IMR-90 (cell line): ENCODE measurements at places on chromosomes 4 and X.

DNA sequence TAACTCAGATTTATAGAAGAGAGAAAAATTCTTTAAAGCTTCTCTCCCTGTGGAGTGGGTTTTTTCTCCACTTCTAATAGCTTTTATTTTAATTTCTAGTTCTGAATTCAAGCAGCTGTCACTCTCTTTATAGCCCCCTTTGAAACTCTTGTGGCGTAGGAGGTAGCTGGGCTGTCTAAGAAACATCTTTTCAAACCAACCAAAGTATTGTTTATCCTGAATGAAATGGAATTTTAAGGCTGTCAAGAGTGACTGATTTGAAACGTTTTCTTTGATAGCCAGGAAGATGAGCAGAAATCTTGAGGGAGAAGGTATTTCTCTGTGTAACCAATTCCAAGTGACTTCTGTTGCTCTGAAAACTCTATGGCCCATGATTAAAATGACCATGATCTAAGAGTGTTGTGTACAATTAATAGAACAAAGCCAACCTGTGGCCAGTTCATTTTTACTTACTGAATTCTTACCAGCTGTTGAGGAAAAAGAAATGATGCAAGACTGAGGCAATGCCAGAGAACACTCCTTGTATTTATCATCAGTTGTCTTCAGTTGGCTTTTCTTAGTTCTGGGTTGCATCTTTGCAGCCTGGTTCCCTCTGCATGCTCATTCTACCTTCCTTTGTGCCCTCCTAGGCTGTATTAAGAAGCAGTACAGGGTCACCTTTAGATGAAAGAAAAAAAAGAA lies 298.4 kb downstream of the ARHGAP10 start:
- DNase-seq: peak; percentile 75

DNA sequence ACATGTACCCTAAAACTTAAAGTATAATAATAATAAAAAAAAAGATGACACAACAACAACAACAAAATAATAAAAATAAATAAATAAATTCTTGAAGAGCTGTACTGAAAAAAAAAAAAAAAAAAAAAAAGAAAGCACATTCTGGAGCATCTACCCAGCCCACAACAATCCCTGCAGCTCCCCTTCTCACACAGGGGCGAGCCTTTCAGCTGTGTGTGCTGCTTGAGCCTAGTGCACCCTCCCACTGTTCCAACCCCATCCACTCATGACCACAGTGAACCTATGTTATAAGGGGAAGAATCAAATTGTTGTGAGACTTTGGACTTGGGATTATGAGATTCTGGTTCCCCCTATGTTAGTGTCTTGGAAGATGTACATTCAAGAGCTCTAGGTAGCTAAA lies 161.5 kb upstream of the JADE1 start:
- DNase-seq: no peak

- DNase-seq: no peak
Observed at GRCh38 chr4:7727749-7728148, 211.9 kb downstream of the AFAP1 start.

GRCh38 chr4:150447356-150447755 lies 134.6 kb upstream of the MAB21L2 start:
- no peak for DNase-seq

- no peak for DNase-seq
Observed at GRCh38 chrX:110512341-110512740, 153.7 kb downstream of the RTL9 start.

- no peak for DNase-seq
Observed at GRCh38 chr4:180103794-180104193, 2139.4 kb upstream of the TENM3 start.
